H1 (cell line): ENCODE measurements at places on chromosomes 5 and 9.

DNA sequence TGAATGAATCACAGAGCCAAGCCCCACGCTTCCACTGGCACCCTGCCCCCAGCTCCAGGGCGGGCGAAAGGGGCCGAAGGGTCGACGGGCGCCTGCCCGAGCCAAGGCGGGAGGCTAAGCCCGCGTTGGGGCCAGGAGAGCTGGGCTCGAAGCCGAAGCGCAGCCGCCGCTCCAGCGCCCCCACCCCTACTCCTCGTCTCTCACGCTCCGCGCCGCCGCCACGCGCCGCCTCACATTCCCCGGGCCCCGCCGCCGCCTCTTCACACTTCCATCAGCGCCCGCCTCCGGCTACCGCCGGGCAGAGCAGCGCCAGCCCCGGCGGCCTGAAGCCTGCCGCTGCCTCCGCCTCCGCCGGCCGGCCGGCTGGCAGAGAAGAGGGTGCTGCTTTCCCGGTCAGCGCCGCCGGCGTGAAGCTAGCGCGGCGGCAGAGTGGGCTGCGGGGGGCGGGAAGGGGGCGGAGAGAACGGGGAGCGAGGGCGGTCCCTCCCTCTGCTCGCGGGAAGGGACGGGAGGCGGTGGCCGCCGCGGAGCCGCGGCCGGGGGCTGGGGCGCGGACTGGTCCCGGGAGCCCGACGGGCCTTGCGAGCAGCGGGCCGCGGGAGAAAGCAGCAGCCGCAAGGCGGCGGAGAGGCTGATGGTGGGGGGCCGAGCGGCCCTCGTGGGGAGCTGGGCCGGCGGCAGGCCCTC, at the start of gene HOMER1:
HOMER1 (minus strand) TSS at position 431 of the 687 bp plus-strand sequence. CDS start 1,360 bp downstream, outside the sequence.
- H3K36me3 ChIP-seq = no peaks in the 10 kb centered on the region
- H3K27ac ChIP-seq = peak within 1 kb of the TSS; percentile 97
- no peaks in the 10 kb centered on the region for H3K27me3 ChIP-seq
- peaks cover 6% of the 10 kb centered on the region for H3K4me1 ChIP-seq
- peak; percentile 84 for DNase-seq

DNA sequence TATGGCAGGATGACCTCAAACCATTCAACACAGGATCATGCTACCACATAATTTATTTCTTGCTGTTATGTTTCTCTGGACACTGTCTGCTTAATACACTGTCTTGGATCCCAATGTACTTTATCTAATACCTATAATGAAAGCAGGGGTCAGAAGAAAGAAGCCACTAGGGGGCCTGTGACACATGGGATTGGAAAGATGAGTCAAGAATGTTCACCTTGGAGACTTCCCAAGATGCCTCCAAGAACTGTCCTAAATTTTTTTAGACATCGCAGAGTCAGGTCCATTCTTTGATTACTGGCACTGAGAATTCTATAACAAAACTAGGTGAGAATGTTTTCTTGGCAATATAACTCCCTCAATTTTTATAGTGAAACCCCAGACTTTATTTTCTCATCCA, 305.8 kb upstream of the SMARCA2 start:
- no peak for DNase-seq
- H3K4me3 ChIP-seq = no peak overlapping the region
- no peaks in the 10 kb centered on the region for H3K27me3 ChIP-seq
- H3K36me3 ChIP-seq = no peaks in the 10 kb centered on the region

DNA sequence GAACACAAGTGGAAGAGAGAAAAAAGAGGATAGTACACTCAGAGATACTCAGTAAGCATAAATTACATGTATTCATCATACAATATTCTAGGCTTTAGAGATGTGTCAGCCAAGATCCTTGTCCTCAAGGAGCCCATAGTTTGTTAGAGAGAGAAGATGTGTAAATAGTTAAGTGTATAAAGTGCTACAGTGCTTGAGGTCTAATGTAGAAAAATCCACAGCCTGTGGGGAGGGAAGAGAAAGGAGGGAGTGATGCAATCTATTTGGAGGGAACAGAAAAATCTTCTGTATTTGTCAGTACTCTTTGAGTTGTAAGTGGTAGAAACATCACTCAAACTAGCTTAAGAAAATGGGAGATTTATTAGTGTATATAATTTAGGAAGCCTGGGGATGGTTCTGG, 81.9 kb downstream of the PALM2AKAP2 start:
- no peak overlapping the region for H3K4me3 ChIP-seq
- no peaks in the 10 kb centered on the region for H3K27me3 ChIP-seq
- DNase-seq = no peak
- no peak overlapping the region for H3K27ac ChIP-seq

- H3K36me3 ChIP-seq = no peaks in the 10 kb centered on the region
- DNase-seq = no peak
- no peaks in the 10 kb centered on the region for H3K4me1 ChIP-seq
Observed at GRCh38 chr5:130836729-130837649, 328.1 kb downstream of the HINT1 start.

DNA sequence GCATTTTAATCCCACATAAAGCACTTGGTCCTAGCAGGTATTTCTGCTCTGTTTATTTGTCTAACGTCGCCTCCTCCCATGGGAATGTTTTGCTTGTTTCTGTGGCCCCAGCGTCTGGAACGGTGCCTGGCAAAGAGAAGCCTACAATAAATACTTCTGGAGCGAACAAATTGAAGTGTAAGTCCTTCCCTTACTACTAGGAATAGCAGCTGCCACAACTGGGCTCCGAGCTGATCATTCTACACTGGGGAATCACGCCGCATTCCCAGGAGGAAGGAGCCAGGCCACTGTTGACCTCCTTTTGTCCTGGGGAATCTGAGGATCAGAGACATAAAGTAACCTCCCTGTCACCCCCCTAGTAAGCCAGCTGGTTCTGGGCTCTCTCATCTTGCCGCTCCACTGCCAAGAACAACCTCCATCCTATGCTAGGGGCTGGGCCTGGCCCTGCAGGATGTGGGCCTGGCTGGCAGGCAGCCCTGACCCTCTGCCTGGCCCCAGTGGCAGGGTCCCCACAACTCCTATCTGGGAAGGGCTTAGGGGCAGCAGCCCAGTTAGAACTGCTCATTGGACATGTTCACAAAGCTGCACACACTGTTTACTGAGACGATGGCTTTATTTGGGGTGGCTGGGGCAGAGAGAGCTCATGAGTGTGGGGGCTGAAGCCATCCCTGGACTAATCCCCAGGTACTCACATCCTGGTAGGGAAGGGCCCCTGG, 82.8 kb downstream of the GTF3C4 start:
- H3K4me1 ChIP-seq = peaks cover 5% of the 10 kb centered on the region; the same call in 1 of the 2 replicates
- H3K4me3 ChIP-seq = no peak overlapping the region
- H3K27ac ChIP-seq = no peak overlapping the region
- no peaks in the 10 kb centered on the region for H3K27me3 ChIP-seq

DNA sequence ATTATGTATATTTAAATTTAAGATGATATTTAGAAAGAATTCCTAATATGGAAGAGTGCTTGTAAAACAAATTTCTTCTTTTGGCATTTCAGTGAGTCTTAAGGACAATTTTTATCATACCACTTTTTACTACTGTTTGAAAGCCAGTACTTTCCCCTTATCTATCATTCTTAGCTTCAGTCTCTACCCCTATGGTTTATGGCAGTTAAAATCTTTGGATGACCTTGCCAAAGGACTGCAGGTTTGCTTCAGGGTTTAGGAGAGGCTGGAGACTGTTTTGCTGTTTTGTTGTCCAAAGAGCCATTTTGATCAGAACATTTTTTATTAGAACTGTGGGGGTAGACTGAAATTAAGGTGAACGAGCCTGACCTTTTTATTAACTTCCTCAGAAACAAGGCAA, 30.8 kb downstream of the SLC38A9 start:
- no peak overlapping the region for H3K4me3 ChIP-seq
- DNase-seq = no peak
- no peak overlapping the region for H3K27ac ChIP-seq
- no peaks in the 10 kb centered on the region for H3K36me3 ChIP-seq

DNA sequence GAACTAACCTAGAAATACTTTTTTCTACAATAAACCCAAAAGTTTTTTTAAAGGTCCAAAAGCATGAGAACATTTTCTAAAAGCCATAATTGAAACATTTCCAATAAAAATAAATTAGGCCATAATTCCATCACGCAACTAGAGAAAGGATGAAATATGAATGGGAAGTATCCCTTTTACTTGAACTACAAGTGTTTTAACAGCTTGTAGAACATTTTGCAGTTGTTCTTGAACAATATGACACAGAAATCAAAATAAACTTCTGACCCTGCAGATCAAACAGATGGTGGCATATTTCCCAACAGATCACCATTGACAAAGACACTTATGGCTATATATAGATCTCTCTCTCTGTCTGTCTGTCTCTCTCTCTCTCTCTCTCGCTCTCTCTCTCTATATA, 624.4 kb downstream of the PSAT1 start:
- H3K36me3 ChIP-seq = no peaks in the 10 kb centered on the region
- no peak overlapping the region for H3K4me3 ChIP-seq
- no peaks in the 10 kb centered on the region for H3K27me3 ChIP-seq

DNA sequence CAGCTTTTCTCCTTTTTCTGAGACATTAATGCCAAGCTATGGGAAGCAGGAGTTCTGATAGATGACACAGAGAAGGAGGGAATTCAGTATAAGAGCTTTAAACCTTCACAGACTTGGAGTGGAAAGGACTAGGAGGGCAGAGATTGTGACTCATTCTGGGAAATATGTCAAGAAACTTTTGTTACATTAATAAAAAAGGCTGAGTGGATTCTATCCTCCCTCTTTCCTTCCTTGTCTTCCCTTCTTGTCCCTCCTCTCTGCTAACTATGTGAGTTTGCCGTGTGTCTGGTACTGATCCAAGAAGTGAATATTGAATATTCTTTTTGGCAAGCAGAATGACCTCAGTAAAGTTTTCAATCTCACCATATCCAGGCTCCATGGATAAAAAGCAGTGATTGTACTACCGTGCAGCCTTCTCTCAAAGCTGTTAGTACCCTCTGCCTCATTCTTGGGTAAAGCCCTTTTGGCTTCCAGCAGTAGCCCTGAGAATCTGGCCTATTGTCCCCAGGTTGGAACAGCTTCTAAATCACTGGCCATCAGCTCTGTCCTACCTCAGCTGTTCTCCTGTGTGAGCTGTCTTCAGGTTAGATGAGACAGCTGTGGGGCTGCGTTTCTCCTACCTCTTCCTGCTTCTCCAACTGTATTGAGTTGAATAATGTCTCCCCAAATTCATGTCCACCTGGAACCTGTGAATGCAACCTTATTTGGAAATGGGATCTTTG, 73.9 kb downstream of the ATG10 start:
- no peaks in the 10 kb centered on the region for H3K27me3 ChIP-seq
- no peak for DNase-seq
- no peak overlapping the region for H3K4me3 ChIP-seq
- no peaks in the 10 kb centered on the region for H3K4me1 ChIP-seq

DNA sequence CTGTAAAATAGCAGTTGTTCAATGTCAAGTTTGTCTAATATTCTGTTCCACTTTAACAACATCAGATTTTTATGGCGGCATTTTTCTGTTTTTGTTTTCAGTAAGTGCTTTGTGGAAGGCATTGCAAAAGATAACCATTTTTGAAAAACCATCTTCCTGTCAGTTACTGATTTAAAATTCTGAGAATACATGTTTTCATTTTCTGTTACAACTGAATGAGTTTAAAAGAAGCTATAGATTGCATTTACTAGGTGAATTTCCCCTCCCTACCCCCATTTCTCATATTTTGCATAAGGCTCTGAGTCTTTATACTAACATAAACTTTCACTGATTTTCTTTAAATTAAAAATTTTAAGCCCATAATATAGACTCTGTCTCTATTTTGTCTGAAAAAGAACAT, 4.6 kb upstream of the ERAP2 start:
- DNase-seq = no peak
- no peaks in the 10 kb centered on the region for H3K36me3 ChIP-seq
- no peaks in the 10 kb centered on the region for H3K27me3 ChIP-seq
- H3K27ac ChIP-seq = no peak overlapping the region
- H3K4me3 ChIP-seq = no peak overlapping the region

DNA sequence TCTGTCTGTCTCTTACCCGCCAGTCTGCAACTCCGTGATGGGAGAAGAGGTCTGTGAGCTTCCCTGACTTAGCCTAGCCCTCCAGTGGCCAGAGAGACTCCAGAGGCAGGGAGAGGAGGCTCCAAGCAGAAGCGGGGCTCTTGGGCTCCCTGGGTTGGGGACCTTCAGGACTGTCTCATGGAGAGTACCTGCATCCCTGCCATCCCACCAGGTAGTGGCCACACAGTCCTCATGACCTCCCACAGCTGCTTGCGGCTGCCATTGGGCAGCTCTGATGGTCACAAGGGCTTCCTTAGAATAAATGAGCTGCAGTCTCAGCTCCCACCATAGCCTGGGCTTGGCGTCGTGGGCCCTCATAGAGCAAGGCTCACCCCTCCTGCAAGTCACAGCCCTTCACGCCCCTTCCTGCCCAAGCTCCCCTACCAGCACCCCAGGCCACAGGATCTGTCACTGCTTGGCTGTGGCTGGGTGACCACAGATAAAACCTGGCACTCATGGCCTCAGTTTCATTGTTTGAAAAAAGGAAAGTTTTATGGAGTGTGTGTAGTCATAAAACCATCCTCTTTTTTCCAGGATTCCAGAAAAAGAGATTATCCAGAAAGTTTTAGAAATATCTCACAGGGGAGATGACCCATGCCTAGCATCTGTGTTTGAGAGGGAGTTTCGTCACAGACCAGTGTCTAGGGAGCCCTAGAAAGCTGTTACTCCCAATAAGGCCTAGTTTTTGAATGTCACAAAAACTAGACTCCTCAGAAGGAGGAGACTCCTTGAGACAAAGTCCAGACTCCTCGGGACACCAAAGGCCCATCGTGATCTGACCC, 48.4 kb downstream of the PPARGC1B start:
- H3K27me3 ChIP-seq = no peaks in the 10 kb centered on the region
- H3K4me3 ChIP-seq = no peak overlapping the region
- H3K36me3 ChIP-seq = no peaks in the 10 kb centered on the region
